ENCODE measurements at places on chromosomes 7 and 10.
A peak's percentile ranks its signal among the peaks of the same experiment; 100 is the strongest.

DNA sequence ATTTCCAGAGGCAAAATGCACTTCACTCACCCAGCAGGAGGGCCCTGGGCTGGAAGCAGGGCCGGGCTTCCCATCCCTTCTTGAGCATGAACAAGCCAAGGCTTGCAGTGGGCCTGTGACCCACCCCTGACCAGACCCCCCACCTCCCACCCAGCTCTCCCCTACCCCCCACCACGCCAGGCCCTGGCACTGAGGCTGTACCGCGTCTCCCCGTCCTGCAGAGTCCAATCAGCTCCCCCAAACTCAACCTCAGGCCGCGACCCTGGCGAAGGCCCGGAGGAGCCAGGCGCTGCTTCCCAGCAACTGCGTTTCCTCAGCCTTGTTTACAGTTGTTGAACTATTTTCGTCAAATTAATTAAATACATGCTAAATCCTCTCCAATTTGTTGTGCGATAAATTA, 16.9 kb upstream of the MYL10 start:
- DNase-seq, result no peak

DNA sequence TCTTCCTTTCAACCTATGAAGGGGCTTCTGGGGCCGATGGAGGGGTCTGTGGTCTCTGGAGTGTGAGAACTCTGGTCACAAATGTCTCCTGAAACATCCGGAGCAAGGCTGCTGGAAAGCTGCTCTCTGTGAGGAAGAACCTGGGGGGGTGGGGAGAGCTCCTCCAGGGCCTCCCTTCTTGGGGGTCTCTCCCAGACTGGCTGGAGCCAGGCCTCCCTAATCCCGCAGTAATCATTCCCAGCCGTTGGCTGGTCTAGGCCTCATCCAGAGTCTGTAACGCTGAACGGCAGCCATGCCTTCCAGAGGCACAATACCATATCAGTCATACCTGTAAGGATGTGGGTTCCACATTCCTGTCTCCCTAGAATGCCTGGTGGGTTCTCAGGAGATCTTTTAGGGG, 4.4 kb upstream of the LZTS2 start:
- DNase-seq, result no peak

DNA sequence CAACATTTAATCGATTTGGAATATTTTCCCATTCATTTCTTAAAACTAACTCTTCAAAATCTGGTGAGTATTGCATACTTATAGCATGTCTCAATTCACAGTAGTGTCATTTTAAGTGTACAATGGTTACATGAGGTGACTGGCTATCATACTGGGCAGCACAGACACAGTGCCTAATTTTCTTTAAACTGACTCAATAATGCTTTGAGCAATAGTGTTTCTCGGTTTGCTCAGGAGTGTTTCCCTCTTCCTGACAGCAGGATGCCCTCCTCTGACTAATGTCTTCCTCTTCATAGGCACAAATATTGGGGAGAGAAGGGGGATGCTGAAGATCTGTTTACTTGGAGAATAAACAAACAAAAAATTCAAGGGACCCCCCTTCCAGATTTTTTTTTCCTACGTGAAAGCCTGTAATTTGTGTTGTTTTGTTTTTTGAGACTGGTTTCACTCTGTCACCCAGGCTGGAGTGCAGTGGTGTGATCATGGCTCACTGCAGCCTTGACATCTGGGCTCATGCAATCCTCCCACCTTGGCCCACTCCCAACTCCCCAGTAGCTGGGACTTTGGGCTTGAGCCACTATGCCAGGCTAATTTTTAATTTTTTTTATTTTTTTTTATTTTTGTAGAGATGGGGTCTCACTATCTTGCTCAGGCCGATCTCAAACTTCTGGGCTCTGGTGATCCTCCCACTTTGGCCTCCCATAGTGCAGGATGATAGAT, 2.2 kb downstream of the MRC1 start:
- no peak for DNase-seq

DNA sequence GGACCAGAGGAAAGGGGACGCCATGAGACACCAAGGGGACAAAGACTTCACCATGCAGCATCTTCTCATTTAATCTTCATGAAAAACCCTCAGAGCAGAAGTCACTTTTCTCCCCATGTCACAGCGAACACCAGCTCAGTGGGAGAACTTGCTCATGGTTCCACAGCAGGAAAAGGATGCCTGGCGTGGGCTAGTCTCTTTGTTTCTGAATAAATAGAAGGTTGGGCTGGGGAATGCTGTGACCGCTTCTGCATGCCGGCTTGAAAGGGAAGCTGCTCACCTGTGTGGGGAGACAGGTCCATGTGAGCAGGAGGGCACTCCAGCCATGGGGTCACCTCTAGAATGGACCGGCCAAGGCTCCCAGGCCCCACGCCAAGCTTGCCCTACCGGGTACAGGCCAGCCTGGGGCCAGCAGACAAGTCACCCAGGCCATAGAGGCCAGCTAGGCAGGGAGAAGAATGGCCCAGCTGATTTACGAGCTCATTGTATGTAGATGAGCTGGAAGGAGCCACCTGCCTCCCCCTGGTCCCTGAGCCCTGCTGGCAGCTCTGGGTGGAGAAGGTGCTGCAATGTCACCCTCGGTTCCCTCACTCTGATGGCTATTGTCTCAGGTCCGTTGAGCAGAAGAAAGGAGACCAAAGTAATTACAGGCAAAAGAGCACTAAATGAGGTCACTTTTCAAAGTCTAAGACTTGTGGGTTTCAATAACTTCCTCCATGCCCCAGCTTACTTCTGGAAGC, 82.0 kb upstream of the PDZD8 start:
- DNase-seq, result peak; percentile 5

GRCh38 chr10:117365612-117366011, 9.6 kb downstream of the PDZD8 start:
- no peak for DNase-seq

GRCh38 chr10:97515271-97515978, 16.7 kb downstream of the UBTD1 start:
- DNase-seq, result no peak

GRCh38 chr10:122342293-122343134, 32.0 kb upstream of the PLEKHA1 start:
- peak; percentile 54 for DNase-seq

DNA sequence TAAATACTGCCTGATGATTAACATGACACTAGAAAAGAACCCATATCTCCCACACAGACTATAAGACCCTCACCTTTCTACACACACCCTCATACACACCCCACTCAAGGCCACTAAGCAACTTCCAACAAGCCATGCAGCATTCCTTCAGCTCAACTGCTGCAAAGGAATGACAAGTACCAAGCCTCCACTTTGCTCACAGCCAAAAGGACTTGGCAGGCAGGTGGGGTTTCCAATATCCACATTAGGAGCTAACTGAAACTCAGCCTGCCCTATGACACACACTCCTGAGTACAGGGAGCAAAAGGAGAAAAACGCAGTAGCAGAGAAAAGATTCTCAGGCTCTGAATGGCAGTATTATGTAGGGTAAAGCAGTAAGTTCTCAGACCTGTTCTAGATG, 13.4 kb downstream of the USP54 start:
- no peak for DNase-seq

DNA sequence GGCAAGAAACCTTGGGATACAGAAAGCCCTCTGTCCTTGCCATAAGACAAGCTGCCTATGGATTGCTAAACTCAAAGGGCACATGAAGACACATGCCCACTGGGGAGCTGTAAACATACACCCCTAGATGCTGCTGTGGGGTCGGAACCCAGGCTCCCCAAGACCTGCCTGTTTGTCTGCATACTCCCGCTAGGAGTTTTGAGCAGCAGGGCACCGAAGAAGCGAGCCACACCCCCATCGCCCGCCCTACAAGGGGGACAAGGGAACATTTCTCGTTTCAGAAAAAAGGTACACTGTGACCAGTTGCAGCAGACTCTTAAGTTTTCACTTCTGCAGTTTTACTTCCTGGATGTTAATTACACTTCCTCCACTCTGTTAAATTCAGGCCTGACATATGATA, 680.2 kb upstream of the GHITM start:
- DNase-seq, result no peak

DNA sequence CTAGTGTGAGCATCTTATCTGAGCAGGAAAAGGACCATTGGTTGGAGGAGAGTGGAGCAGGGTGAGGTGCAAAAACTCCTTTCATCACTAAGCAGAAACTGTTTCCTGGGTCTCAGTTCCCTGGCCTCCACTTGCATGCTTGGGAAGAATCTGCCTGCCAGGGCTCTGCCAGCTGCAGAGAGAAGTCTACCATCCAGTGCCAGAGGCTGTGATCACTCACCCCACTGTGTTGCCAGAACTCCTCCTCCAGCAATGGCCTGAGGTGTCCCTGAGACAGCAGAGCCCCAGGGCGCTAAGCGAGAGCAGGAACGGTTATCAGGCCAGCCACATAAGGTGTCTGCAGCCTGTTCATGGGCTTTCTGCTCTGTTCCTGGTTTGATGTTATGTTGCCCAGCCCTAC, 991.4 kb downstream of the CCSER2 start:
- DNase-seq, result no peak

DNA sequence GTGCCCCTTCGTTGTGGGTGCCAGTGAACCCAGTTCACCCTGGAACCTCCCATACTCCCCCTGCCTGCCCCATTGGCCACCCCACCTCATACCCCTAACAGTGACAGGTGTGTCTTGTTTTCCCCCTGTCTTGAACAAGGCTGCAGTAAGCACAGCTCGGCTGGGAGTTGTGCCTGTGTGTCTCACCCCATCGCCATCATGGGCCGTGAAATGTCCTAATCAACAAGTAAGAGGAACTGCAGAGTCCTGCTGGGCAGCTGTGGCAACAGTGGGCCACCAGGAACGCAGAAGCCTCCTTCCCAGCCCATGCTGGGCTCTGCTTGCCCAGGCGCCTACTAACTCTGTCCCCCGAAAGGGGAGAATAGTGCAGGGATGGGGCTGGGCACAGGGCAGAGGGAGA, 91.6 kb downstream of the C10orf105 start:
- no peak for DNase-seq

GRCh38 chr10:114825513-114826253, 4.1 kb downstream of the FHIP2A start:
- no peak for DNase-seq

DNA sequence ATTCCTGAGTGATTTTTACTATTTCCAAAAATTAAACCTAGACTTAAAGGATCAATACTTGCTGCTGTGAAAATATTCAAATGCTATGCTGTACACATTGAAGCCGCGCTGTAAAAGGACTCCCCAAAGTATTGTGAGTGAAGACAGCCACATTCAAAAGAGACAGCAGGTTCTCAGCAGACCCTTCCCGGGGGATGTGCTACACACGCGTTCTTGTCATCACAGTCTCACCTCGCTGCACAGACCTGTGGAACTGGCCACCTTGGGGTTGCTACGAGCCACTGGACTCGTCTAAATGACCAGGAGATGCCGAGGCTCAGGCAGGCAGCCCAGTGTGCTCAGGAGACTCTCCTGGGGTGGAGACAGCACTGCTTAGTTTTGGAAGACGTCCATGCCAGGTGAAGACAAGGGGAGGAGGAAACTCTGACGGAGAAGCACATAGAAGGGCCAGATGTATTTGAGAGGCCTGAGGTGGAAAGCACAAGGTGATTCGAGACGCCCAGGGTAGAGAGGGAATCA, 367.7 kb upstream of the SHH start:
- no peak for DNase-seq

DNA sequence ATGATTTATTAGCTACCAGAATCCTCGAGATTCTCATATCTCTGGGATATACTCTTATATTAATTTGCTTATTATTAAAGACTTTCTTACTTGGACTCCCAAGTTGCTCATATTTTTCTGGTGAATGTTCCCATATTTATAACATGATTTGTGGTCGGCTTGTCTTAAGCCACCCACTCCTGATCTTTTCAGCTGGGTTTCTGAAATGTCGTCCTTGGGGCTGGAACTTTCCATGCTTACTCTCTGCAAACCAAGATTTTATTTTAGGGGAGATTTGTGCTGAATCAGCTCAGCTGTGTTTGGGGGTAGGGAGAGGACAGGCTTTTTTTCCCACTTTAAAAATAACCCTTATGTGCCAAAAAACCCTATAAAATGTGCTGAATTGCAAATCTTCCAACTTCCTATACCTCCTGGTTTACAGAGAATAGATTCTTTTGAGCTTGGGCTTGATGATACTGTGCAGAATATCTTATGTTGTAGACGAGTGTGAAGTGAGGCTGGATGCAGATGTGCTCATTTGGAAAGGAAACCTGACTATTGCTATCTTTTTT, 162.1 kb downstream of the SND1 start:
- DNase-seq, result no peak

GRCh38 chr7:105827151-105827875, 49.1 kb downstream of the ATXN7L1 start:
- no peak for DNase-seq

GRCh38 chr7:18262058-18262457, 233.5 kb upstream of the HDAC9 start:
- DNase-seq, result no peak

DNA sequence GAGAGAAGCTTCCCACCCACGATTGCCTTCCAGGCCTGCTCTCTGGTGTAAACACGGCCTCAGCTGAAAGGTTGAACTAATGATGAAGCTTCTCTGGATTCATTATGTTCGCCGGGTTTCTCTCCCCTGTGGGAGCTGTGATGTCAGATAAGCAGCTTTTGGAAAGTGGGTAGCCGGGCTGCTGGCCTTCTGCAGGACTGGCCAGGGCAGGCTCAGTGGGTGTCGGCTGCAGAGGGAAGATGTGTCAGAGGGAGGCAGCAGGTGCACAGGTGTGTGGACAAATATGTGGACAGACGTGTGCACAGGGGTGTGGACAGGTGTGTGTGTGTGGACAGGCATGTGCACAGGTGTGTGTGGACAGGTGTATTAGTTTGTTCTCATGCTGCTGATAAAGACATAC, 28.5 kb upstream of the PSMG3 start:
- DNase-seq, result no peak

DNA sequence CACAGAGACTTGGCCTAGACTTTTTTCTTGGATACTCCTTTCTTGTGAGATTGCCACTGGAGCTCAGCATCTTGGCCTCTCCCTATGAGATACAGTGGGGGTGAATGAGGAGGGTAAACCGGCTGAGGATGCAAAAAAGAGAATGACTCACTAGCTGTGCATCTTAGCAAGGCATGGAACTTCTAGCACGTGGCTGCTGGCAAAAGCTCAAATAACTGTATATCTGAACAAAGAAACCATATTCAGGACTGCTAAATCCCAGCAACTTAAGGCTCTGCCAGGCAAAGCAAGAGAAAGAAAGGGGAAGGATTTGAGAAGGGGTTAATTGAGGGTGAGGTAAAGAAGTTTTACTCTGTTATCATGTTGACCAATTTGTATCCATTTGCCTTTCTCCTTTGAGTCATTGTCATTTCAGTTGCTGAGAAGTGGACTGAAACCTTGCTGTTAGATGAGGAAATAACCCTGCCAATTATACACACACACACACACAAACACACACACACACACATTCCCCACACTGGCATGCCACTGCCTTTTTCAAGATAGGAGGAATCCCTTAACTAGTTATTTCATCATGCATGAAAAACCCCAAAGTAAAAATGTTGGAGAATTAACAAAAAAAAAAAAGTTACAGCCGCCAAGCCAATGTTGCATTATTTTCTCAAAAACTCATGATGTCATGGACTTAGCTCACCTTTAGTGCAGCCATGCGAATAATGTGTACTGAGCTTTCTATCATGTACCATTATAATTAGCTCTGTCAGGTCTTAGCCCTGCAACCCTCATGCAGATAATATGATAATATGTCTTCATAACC, 997.3 kb downstream of the LRMDA start:
- DNase-seq, result no peak
